Esophagus squamous epithelium (tissue), 5 donors: ENCODE measurements at places on chromosomes 3 and 15. TPM values are rescaled to one million over a fixed set of nuclear protein-coding genes. Genes with fewer than 3 reads are reported as not detected.

Gene FBXW12
- not detected for total RNA-seq

Gene RTP3
- total RNA-seq, result not detected

Gene NME9
- total RNA-seq, result not detected

Gene DUOX1
- total RNA-seq, result 99.2 TPM

Gene GATM
- 20.7 TPM for total RNA-seq

Gene SLC28A2
- not detected for total RNA-seq

Gene IL17RD
- 4.4 TPM for total RNA-seq

Gene TRNT1
- total RNA-seq, result 10.3 TPM

Gene P2RY13
- 1.2 TPM for total RNA-seq

DNA sequence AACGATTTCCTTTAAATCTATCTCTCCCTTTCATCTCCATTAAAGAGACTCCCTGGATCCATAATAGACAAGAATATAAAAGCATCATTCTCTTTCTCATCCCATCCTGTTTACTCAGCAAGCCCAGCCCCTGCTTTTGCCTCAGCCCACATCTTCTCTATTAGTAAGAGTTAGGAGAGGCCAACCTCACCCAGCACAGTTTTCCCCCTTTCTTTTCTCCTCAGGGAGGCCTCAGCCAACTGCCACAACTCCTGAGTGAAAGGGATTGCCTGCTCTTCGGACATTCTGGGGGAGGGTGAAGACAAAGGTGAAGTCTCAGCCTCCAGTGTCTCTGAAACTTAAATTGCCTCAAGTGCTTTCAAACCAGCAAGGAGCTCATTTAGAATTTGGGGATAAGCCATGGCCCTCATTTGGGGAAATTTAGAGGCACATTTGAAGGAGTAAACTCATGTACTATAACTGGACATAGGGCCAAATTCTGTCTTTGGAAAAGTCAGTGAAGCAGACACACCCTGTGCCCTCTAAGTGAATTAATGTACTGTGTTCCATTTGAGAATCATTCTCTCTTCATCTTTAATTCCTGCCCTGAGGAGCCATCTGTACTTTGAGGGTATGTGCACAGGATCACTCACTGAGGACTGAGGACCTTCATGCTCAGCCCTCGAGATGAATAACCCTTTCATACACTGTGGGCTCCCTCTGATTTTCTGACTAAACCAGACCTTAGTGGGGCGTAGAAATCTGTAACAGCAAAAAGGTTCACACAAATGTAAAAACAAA is 82.5 kb downstream of the SOX2 start:
- no peaks in the 10 kb centered on the region for H3K36me3 ChIP-seq
- peaks cover 13% of the 10 kb centered on the region for H3K4me1 ChIP-seq
- no peak overlapping the region for H3K4me3 ChIP-seq
- H3K27me3 ChIP-seq, result no peaks in the 10 kb centered on the region
- no peak overlapping the region for H3K27ac ChIP-seq

GRCh38 chr3:25751048-25751447 is 32.2 kb downstream of the NGLY1 start:
- no peaks in the 10 kb centered on the region for H3K27me3 ChIP-seq
- H3K4me3 ChIP-seq, result no peak overlapping the region
- no peak for DNase-seq
- no peak overlapping the region for H3K27ac ChIP-seq
- H3K36me3 ChIP-seq, result no peaks in the 10 kb centered on the region
- no peaks in the 10 kb centered on the region for H3K4me1 ChIP-seq

DNA sequence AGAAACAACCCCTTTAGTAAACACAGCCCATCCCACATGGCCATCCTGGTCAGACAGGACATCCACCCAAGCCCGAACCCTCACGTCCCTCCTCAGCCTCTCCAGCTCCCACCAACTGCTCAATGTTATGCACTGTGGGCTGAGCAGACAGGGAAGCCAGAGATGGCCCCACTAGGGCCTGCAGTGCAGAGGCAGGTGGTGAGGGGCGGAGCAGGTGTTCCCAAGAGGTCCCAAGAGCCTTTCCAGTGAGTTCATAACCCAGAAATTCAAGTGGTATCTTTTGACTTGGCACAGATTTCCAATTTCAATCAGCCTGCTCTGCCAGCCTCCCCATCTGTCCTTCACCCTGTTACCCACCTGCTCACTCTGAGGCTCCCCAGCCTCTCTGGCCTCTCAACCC is 130.3 kb downstream of the LIPC start:
- no peak overlapping the region for H3K27ac ChIP-seq
- no peaks in the 10 kb centered on the region for H3K4me1 ChIP-seq
- no peaks in the 10 kb centered on the region for H3K27me3 ChIP-seq
- DNase-seq, result no peak

GRCh38 chr15:62785881-62786828 is 256.4 kb upstream of the TPM1 start:
- peaks cover 4% of the 10 kb centered on the region for H3K4me1 ChIP-seq
- no peaks in the 10 kb centered on the region for H3K36me3 ChIP-seq
- no peak overlapping the region for H3K27ac ChIP-seq
- H3K4me3 ChIP-seq, result no peak overlapping the region
- no peak for DNase-seq

DNA sequence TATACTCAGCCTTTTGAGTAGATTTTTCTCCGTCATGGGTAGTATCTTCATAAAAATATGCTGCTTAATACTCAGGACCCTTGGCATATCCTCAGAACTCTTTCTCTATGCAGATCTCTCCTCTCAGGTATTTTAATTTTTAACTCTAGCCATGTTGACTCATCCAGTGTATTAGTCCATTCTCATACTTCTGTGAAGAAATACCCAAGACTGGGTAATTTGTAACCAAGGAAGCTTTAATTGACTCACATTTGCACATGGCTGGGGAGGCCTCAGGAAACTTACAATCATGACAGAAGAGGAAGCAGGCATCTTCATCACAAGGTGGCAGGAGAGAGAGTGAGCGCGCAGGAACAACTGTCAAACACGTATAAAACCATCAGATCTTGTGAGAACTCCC is 129.3 kb upstream of the CD96 start:
- no peaks in the 10 kb centered on the region for H3K27me3 ChIP-seq
- H3K4me1 ChIP-seq, result no peaks in the 10 kb centered on the region
- H3K4me3 ChIP-seq, result no peak overlapping the region
- DNase-seq, result no peak
- H3K36me3 ChIP-seq, result no peaks in the 10 kb centered on the region
- no peak overlapping the region for H3K27ac ChIP-seq

GRCh38 chr15:65268411-65268810 is 18.3 kb downstream of the PARP16 start:
- no peak overlapping the region for H3K27ac ChIP-seq
- H3K4me3 ChIP-seq, result no peak overlapping the region
- H3K4me1 ChIP-seq, result no peaks in the 10 kb centered on the region
- H3K27me3 ChIP-seq, result no peaks in the 10 kb centered on the region
- H3K36me3 ChIP-seq, result no peaks in the 10 kb centered on the region

DNA sequence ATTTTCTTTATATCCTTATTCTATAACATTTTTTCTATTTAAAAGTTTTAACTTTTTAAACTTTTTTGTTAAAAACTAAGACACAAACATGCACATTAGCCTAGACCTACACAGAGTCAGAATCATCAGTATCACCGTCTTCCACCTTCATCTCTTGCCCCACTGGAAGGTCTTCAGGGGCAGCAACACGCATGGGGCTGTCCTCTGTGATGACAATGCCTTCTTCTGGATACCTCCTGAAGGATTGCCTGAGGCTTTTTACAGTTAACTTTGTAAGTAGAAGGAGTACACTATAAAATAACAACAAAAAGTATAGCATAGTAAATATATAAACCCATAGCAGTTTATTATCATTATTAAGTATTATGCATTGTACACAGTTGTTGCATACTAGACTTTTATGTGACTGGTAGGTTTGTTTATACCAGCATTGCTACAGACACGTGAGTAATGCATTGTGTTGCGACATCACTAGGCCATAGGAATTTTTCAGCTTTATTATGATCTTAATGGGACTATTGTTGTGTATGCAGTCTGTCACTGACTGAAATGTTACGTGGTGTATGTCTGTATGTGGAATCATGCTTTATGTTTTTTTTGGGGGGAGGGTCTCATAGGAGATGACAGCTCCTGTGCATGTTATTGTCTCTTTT is 18.2 kb downstream of the ATP1B3 start:
- H3K36me3 ChIP-seq, result peaks cover 19% of the 10 kb centered on the region
- no peaks in the 10 kb centered on the region for H3K27me3 ChIP-seq
- no peaks in the 10 kb centered on the region for H3K4me1 ChIP-seq
- no peak for DNase-seq

DNA sequence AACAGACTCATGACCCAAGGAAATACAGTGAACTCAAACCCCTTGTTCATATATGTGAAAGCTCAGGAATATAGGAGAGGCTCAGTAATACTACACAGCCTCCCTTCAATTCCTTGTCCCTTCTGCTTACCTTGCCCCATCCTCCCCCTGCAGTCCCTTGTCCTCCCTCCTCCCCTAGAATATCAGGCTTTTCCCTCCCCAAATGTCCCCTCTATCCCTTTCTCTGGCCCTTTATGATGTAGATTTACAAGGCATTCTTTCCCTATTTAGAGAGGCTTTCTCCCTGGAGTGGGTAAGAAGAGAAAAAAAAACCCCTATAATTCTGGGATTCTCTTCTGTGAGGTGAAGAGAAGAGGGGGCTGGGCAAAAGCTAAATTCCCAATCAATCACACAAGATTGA is 64.9 kb upstream of the KBTBD8 start:
- H3K27ac ChIP-seq, result no peak overlapping the region
- no peaks in the 10 kb centered on the region for H3K36me3 ChIP-seq
- no peak overlapping the region for H3K4me3 ChIP-seq
- H3K4me1 ChIP-seq, result no peaks in the 10 kb centered on the region
- peaks cover 10% of the 10 kb centered on the region for H3K27me3 ChIP-seq
- DNase-seq, result no peak

DNA sequence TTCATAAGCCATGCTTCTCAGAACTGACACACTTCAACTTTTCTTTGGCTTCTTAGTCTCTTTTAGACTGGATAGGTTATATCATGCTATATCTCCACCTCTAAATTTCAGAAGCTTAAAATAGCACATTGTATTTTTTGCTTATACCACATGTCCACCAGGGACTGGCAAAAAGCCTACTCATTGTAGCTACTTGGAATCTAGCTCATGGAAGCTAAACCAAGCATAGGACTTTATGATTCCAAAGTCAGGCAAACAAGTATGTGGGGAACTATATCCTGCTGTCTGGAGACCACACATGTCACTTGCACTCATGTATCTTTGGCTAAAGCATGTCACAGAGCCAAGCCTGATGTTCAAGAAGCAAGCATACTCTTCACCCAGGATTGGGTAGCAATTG is 245.0 kb upstream of the RASGRP1 start:
- H3K27ac ChIP-seq, result no peak overlapping the region
- no peak for DNase-seq
- H3K4me3 ChIP-seq, result no peak overlapping the region
- H3K4me1 ChIP-seq, result no peaks in the 10 kb centered on the region

DNA sequence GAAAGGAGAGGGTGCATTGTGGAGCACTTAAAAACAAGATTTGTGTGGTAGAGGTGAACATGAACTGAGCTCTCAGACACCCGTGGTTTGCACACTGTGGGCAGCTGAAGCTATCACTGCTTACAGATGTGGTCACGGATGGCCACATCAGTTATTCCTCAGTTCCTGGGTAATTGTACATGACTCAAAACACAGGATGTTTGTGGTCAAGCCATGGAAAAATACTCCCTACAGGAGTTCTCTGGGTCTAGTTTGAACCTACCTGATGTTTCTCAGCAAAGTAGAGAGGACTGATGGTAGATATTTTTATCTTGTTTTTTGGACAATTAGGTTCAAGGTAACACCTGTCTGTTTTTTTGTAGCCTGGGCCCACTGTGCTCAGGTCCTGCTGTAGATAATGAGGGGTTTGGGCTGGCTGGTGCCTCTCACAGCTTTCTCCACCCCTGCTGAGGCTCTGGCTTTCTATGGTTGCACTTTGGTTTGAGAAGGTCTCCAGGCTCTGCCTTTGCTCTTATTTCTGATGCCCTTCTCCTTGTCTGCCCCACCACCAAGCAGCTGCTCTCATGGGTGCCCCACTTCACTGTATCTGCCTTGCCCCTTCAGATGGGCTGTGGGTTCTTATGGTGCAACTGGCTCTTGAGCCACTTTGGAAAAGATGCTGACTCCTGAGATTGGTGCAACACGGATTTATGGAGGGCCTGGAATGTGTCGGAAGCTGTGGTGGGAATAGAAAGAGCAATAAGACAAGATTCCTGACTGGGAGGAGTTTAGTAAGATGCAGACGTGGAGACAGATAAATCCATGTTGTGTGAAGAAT is 40.1 kb downstream of the CDCP1 start:
- no peaks in the 10 kb centered on the region for H3K36me3 ChIP-seq
- H3K4me1 ChIP-seq, result no peaks in the 10 kb centered on the region
- no peak for DNase-seq

DNA sequence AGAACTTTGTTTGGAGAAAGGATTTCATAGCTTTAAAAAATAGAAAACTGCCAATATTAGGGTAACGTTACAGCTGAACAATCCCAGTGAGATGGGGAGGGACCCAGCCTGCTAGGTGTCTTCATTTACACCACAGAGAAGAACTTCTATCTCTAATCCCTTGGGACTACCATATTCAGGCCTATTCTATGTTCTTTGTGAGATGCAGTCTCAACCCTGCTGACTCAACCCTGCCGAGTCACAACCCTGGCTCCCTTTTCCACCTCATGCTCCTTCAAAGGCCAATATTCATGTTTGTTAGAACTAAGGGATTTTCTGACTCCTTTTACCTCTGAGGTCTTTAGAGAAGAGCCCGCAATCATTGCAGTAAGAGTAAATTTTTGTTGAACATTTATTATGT is 350.5 kb downstream of the EPHB1 start:
- H3K36me3 ChIP-seq, result no peaks in the 10 kb centered on the region
- H3K27me3 ChIP-seq, result no peaks in the 10 kb centered on the region
- H3K4me3 ChIP-seq, result no peak overlapping the region
- no peaks in the 10 kb centered on the region for H3K4me1 ChIP-seq
- no peak overlapping the region for H3K27ac ChIP-seq

GRCh38 chr15:78880242-78880533 is 7.5 kb downstream of the MORF4L1 start:
- H3K27ac ChIP-seq, result no peak overlapping the region
- H3K4me1 ChIP-seq, result peaks cover 87% of the 10 kb centered on the region
- no peaks in the 10 kb centered on the region for H3K27me3 ChIP-seq
- DNase-seq, result no peak

DNA sequence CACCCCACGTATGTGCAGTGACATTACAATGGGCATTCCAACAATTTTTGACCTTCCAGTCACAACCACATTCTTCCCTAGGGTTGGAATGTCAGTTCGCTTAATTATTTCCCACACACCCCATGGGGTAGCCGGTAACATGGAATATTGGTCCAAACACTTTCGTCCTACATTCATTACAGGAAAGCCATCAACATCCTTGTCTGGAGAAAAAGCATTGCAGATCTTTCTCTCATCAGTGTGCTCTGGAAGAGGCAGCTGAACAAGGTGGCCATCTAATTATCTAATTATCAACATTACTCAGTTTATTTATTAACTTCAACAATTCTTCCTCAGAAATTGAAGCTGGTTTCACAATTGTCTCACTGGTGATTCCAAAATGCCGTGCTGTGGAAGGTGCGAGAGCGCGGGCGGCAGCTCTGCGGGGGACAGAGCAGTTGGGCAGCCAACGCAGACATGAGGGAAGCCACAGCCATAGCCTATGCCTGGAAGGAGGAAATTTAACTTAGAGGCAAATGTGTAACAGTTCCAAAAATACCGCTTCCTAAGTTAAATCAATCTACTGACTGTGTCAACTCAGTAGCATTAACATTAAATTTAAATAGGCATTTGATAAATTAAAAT is 1158.9 kb upstream of the EPHA6 start:
- no peak overlapping the region for H3K4me3 ChIP-seq
- H3K4me1 ChIP-seq, result no peaks in the 10 kb centered on the region
- no peaks in the 10 kb centered on the region for H3K36me3 ChIP-seq
- no peaks in the 10 kb centered on the region for H3K27me3 ChIP-seq
